ENCODE measurements at places on chromosomes 3 and 15.
A peak's percentile ranks its signal among the peaks of the same experiment; 100 is the strongest.

GRCh38 chr3:27483117-27484014 lies 818 bp downstream of the SLC4A7 start:
- DNase-seq = peak; percentile 26

DNA sequence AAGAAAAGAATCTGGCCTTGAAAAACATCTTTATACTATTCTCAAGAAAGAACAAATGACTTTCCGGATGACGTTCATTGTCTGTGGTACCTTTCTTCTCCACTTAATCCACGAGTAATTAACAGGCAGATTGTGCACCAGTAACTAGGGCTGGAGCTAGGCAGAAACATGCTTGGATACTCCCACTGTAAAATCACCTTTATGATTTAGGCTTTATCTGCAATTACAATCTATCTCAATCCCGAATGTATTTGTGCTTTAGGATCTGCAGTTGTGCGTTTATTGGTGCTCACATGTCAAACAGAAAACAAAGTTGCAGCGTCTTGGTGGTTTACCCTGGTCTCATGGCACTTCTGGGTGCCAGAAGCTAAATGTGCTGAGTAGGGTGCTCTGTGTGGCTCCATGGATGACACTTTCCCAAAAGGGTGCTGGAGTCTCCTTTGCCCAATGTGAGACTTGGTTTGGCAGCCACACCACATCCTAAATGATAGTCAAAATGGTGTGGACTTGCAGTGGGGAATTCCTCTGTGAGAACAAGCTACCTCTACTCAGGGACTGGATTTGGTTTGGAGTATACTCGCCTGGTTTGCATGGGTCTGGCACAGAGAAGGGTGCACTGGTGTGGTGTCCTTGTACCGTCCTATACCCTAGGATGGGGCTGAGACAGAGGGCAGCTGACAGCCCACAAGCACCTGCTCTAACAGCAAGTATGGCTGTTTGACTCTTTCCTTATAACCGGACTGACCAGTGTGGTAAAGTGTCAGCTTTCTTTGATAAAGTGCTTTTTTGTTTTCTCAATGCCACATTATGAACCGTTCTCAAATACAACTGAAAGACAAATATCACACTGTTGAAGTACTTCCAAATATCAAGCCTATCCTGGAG lies 7.7 kb downstream of the SERP1 start:
- DNase-seq = no peak

DNA sequence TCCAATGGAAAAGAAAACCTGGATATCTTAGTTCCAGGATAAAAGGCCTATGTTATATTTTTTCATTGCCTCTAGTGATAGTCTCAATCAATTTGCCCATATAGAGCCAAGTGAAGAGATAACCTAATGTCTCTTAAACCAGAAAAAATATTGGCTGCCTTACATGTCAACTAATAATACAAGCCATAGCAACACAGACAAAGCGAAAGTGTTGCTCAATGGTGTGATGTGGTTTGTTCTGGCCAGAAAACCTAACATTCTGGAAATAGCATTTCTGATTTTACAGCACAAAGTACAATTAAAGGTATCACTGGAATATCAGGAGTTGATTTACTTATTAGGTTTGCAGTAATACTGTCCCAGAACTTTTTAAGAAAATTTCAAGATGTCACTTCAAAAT lies 101.5 kb downstream of the ATP8B4 start:
- no peak for DNase-seq

DNA sequence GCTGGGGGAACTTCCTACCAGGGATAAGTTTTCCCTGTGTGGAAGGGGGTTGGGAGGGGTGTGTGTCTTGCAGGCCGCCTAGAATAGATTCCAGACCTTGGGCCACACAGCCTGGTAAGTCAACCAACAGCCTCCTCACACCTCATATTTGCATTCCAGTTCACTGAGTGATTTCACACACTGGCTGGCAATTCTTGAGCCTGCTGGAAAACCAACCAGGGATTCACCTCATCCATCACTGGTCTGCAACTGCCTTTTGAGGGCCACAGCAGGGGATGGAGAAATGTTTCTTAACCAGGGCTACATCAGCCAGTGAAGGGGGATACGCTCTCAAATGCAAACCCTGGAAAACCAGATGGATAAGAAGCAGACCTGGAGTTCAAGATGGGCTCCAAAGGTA lies 2.0 kb downstream of the FSTL1 start:
- DNase-seq = no peak

DNA sequence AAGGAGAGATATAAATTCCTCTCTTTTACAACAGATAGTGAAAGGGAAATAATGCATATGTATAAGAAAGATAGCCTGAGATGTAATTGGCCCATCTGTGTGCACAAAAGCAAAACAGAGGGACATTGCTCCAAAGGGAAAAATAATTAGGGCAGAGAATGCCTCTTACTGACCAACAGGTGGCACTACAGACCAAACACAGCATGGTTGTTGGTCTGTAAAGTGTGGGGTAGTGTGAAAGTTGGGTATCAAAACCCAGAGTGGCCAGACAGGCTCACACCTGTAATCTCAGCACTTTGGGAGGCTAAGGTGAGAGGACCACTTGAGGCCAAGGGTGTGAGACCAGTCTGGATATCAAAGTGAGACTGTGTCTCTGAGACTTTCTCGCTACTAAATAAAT lies 4.5 kb upstream of the TLNRD1 start:
- DNase-seq = no peak

GRCh38 chr3:172651936-172652625 lies 58.8 kb downstream of the NCEH1 start:
- DNase-seq = no peak

Measured in KG1 (cell line).